Parietal lobe (tissue), 2 donors: ENCODE measurements at places on chromosomes 16 and 17. TPM values are rescaled to one million over a fixed set of nuclear protein-coding genes. Genes with fewer than 3 reads are reported as not detected.

HAP1 gene
- 0.31 TPM for total RNA-seq

CPHXL2 gene
- total RNA-seq = not detected

CCL13 gene
- total RNA-seq = not detected

ARHGAP44 gene
- total RNA-seq = 31.0 TPM

MRPL58 gene
- 11.3 TPM for total RNA-seq

CCL7 gene
- not detected for total RNA-seq

CX3CL1 gene
- 3.1 TPM for total RNA-seq

CCL3 gene
- total RNA-seq = 2.8 TPM

FLYWCH1 gene
- 25.0 TPM for total RNA-seq

DPH1 gene
- total RNA-seq = 41.6 TPM

SOX9 gene
- 27.9 TPM for total RNA-seq

NHERF2 gene
- 10.0 TPM for total RNA-seq
